SHP77 treated with DMSO at 0.1 percent for 48 hours (cell line): ENCODE measurements at places on chromosomes 4 and X.

- DNase-seq, result no peak
Measured at GRCh38 chrX:104488811-104489210, 77.2 kb upstream of the IL1RAPL2 start.

DNA sequence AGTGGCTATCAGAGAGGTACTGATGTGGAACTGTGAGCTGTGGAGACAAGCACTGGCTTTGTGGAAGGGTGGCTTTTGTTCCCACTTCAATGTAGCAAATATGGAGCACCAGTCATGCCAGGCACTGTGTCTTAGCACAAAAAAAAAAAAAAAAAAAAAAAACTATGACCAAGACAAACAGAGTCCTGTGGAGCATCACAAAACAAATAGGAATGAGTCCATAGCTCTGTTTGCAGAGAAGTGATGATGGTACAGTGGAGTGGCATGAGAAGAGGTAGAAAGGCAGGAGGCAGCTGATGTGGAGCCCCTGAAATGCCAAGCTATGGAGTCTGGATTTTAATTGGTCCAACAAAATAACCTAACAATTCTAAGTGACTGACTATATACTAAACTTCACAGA, 116.9 kb downstream of the RAB28 start:
- peak; percentile 0 for DNase-seq

DNA sequence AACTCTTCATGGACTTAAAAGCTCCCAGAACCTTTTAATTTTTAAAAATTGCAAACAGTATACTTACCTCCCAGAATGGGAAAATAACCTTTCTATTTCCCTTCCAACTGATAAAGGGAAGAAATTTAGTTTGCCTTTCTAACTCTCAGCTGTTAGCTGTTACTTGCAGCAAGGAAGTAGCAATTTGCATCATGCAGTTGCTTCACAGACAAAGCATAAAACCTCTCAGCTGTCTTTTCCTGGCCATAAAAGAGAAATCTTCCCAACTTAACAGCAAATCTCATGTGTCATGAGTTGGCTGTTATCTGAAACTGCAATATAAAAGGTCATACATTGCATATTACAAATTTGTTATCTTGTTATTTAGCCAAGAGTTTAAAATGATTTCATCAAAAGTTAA, 18.4 kb downstream of the C4orf17 start:
- DNase-seq, result no peak

- no peak for DNase-seq
Measured at GRCh38 chr4:42313872-42314271, 83.4 kb upstream of the SHISA3 start.

DNA sequence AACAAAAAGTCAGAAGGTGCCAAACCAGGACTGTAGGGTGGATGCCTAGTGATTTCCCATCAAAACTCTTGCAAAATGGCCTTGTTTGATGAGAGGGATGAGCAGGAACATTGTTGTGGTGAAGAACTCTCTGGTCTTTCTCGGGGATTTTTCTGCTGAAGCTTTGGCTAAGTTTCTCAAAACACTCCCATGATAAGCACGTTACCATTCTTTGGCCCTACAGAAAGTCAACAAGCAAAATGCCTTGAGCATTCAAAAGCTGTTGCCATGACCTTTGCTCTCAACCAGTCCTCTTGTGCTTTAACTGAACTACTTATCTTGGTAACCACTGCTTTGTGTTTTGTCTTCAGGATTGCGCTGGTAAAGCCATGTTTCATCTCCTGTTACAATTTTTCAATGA, 3.0 kb upstream of the SEC31A start:
- no peak for DNase-seq

DNA sequence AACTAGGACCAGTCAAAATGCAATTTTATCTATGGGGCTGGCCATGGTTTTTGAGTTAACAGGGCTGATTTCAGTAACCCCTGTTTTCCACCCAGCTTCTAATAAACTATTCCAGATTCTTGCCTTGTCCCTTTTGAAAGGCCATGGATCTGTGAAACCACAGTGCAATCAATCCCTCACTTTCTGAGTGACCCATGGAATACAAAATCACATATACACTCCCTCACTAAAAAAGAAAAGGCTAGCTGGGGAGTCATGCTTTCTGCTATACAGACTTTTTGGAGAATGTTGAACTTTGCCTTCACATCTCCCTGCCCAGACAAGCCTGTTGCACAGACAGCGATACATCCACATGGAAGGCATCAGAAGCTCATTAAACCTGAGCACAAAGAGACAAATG, 47.9 kb downstream of the MAD2L1 start:
- DNase-seq, result no peak

DNA sequence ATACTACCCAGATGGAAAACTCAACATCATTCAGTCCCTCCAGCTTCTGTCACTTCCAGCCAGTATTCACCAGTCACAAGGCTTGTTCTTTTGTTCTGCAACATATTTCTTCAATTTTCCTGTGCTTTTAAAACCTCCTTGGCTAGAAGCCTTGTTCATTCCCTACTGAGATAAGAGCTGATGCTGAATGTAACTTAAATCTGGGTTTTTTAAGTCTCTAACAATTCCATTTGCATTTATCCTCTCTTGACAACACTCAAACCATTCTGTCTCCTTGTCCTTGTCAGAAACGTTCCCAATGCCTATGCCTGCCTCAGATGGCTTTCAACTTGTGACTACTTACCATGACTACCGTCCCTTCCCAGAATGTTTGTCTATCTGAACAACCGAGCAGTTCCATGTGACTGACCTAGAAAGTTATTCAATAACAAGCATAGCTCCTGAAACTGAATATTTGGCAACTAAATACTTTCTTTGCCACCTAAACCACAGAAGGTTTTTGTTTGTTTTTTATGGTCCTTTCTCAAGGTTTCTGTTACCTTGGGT, 682.9 kb upstream of the GALNTL6 start:
- no peak for DNase-seq

DNA sequence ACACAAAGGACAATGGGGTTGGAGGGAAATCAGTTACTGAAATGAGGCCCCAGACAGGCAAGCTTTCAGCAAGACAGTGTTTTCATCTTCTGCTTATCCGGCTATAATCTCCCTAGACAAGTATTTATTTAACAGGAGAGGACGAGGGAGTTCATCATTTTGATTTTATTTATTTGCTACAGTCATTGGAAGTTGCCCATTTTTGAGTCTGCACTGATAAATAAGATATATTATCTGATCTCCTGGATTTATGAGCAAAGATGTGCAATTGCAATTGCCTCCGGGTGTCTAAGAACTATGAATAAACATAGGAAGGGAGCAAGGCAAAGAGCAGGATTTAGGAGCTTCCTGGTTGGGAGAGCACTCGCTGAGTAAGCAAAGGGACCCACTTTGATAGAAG, 263.2 kb upstream of the EDA2R start:
- no peak for DNase-seq

DNA sequence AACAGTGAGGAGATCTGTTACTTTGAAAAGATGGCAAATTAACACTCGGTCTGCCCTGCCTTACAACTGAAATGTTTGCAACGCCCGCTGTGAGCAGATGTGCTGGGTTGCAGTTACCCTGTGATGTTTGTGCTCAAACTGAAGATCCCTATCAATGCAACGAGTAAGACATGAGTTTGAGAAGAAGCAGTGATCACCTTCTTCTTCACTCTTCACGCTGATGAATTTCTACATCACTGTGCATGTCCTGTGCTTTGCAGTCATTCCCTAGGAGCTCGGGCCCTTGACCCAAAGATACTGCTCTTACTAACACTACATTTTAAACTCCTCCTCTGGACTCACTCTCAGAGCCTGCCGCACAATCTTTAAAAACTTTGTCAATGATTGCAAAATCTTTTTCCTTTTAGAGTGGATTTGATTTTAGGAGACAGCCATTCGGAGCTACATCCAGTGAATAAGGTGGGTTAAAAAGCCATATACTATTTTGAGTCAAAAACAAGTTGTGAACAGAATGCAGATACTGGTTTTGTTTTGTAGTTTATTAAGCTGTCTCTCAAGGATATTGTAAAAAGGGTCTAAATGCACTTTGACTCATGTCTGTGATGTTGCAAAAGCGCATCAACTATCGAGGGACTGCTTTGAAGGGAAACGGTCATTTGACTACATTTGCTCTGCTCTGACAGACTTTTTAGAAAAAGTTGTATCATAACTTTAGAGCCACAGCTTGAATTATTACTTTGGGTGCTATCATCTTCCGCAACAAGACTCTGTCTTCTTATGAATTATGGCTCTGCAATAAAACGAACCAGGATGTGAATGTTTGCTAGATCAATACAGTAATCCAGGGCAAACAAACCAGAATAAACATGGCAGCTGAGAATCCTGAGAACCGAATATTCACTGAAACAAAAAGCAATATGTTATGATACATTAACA, 5.7 kb upstream of the RHOH start:
- DNase-seq, result peak; percentile 59

DNA sequence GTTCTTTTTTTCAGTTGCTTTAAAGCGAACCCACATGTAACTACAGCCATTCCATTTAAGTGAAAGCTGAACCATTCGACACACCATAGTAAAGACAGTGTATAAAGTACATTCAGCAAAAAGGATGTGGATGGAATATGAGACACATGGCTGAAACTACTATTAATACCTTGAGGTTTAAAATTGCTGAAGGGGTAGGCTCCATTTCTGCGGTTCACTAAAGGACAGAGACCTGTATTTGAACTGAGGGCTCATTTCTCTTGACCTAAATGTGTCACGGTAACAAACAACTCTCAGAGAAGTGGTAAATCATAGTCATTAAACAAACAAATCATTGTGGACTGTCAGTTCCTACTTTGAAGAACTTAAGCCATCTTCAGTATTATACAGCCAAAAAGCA, 1085.6 kb upstream of the TENM3 start:
- DNase-seq, result no peak

DNA sequence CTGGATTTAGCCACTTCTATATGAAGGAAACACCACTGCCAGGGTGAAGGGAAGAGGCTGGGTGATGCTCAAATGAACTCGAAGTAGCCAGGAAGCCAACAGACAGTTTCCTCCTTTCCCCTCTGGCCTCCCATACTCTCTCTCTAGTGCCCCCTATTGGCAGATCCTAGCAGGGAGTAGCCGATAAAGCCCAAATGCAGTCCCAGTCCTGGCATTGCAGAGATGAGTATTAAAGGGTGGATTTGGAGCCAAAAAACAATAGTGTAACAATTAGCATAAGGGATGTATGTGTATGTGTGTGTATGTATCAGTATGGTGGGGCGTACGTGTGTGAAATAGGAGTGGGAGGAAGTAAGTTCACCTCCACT, 213.8 kb upstream of the LDB2 start:
- no peak for DNase-seq

DNA sequence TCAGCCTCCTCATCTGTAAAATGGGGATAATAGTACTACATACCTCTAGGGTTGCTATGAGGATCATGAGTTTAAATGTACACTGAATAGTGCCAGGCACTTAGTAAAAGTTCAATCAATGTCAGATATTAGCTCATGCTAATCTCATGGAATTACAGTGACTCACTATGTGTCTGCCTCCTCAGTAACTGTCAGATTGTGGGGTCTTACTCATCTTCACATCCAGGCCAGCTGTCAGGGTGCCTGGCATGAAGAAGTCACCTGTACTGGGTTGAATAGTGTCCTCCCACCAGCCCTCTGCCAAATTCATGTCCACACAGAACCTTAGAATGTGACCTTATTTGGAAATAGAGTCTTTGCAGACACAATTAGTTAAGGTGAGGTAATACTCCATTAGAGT, 54.3 kb upstream of the STIM2 start:
- DNase-seq, result no peak

GRCh38 chr4:145799223-145799622, 119.3 kb downstream of the C4orf51 start:
- no peak for DNase-seq

GRCh38 chr4:114752391-114753165, 154.0 kb downstream of the UGT8 start:
- no peak for DNase-seq

- no peak for DNase-seq
Measured at GRCh38 chrX:45009371-45010000, 136.5 kb downstream of the KDM6A start.

- no peak for DNase-seq
Measured at GRCh38 chr4:149555146-149555545, 260.5 kb downstream of the IQCM start.

- no peak for DNase-seq
Measured at GRCh38 chr4:2828758-2829181, 14.9 kb upstream of the ADD1 start.

DNA sequence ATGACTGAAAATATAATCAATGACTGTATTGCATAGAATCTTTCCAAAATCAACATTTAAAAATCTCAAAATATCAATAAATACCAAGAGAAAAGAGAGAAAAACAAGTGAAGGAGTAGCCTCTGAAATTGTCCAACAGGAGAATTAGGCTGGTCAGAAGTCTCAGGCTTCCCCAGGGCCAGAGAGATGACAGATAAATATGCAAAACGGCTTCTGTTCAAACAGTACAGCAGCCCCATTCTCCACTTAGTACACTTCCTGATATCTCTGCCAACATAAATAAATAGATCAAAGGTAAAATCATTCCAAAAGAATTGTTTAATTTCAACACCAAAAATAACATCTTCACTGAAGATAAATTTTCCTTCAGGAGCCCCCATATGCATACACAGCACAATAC, 204.7 kb upstream of the GABRA2 start:
- no peak for DNase-seq

DNA sequence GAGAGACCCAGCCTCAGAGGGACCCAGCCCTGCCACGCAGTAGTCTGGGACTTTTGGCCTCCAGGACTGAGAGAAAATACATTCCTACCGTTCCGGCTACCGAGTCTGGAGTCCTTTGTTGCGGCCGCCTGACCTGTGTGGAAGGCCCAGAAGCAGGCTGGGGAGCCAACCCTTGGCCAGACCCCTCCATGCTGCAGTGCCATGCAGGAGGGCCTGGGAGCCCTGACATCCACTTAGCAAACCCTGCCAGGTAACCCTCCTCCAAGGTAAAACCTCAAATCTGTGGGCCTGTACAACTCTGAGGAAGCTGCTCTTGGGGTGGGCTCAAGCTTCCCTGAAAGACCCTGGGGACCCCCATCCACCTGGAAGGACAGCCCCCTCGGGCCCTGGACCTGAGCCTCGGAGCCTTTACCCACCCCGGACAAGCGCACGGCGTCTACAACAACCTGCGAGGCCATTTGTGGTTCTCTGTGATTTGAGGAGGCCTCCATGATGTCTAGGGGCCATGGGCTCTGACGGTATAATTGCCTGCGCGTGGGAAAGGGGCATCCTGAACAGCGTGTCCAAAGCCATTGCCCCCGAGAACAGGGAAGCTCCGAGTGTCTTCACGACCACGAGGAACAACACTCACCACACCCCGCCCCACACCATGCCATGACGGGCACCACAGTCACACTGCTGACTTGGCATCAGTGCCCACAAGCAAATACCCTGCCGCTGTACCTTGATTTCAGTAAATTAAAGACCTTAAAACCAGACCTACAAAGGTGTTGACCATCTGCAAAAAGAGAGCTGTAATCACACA, 58.7 kb downstream of the ZFYVE28 start:
- no peak for DNase-seq

DNA sequence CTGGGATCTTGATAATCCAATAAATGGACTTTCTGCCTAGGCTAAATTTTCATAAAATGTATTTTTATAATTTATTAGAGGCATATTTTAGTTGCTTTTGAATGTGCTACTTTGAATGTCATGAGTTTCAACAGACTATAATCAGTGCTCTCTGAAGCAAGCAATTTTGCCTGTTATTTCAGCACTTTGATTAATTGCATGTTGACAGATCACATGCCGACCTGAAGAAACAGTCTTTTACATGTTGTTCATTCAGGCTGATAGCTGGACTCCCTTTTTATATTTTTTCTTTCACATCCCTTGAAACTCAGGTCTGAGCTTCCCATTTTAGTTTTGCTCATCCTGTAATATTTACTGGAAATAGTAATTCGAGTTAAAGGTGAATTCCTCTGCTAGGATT, 341.0 kb downstream of the NAP1L3 start:
- DNase-seq, result no peak
